SIG-M5 (cell line): ENCODE measurements at places on chromosomes 5 and 9.

DNA sequence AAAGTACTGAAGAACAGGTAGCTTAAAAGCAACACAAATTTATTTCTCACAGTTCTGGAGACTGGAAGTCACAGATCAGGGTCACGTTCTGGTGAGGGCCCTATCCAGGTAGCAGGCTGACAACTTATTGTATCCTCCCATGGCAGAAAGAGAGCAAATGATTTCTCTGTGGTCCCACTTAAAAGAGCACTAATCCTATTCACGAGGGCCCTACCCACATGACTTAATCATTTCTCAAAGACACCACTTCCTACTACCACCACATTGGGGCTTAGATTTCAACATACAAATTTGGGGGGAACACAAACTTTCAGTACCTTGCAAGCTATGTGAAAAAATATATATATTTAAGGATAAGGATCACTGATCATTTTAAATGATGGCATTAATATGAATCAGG, 75.8 kb upstream of the PPP1R2B start:
- no peak for DNase-seq

GRCh38 chr5:148666353-148666752, 12.0 kb upstream of the HTR4 start:
- no peak for DNase-seq

DNA sequence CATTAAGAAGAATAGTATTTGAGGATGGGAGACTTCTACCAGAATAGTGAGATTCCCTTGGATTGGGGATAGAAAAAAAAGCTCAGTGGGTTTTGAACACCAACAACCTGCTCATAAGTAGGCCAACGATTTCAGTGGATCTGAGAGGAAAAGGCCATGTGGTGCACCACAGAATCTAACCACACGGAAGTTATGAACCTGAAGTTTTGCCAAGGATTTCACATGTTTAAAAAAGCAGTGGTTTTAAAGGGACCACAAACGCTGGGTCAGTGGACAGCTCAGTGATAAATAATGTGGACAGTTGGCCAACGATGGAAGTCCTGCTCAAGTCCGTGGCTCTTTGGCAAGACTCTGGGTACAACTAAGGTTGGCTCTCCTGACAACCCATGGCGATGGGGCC, 107.2 kb upstream of the TXNDC8 start:
- DNase-seq: no peak

DNA sequence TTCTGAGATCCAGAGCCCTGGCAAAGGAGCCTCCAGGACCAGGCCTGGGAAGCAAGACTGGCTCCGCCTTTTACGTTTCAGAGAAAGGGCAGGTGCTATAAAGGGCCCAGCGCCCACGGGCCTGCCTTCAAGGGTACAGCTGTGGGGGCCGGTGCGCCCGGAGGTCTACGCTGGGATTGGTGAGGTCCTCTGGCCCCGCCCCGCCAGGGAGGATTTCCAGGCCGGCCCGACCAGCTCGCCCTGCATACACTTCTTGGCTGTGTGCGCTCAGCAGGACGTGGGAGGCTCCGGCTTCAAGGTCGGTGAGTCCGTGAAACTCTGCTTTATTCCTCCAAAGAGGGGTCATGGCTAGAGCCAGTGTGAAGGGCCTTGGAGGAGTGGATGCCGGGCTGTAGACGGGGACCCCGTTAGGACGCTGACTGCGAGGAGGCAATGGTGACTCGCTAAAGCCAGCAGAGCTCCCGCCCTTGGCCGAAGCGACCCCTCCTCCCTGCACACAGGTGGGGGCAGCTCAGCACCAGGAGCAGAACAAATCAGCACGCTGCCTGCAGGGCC, at the start of gene CKMT2:
CKMT2 (plus strand) TSS at position 243 of the 555 bp plus-strand sequence. CDS start 17,811 bp downstream, outside the sequence.
- DNase-seq: no peak

GRCh38 chr5:165139262-165139661, 1633.8 kb downstream of the MAT2B start:
- DNase-seq: no peak

DNA sequence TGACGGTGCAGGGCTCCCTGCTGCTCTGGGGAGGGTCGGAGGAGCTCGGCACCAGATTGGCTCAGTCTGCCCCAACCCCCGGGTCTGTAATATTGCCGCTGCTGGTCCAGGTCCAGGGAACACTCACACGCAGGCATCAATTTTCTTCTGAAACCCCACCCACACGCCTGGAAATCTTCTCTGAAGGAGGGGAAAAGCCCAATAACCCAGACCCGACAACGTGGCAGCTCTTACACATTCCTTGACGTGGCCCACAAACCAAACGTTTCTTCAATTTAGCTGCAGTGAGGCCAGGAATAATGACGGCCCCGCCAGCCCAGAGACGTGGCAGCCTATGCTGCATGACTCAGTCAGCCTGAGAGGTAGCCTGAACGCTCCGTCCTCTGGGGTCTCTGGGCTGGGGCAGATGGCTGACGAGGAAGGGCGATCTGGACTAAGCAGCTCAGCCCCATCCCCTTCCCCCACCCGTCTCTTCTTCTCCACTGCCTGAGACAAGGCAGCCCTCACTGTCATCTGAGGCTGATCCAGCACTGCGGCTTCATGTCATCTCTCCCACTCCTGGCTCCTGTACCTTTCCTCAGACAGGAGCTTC, 9.9 kb upstream of the SPARC start:
- no peak for DNase-seq

- DNase-seq: no peak
Observed at GRCh38 chr5:154743812-154744211, 11.4 kb upstream of the LARP1 start.
